ENCODE measurements at places on chromosomes 6 and 20.

DNA sequence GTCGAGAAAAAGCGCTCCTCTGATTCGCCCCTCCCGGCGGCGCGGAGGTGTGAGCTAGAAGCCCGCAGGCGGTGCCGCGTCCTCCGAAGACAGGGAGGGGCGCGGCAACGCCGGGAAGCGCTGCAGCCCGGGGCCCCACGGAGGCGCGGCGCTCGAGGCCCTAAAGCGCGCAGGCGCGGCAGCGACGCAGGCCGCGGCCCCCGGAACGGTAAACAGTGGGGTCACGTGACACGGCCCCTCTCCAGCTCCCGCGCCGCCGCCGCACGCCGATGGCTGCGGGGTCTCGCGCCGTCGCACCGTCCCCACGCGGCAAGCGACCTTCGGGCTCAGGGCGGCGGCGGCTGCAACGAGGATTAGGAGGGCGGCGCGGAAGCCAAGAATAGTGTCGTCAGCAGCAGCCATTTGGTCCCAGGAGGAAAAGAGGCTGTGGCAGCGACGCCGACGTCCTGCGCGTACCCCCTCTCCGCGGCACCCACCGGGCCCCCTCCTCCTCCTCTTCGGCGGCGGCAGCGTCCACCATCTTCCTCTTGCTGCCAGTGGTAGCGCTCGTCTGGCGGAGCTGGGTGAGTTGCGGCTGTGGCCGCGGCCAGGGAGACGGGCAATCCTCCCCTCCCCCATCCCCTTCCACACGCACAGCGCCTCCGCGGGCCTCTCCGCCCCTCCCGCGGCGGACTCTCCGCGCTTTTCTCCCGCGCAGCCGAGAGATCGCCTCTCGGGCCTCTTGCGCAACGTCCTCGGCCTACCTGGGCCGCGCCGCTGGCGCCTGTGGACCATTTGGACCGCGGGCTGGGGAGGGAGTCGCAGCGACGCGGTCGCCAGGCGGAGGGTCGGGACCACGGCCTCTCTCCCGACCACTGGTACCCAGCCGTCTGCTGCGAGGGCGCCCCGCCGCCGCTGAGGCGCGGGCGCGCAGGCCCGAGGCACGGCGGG is at the start of gene PHF3:
PHF3 (plus strand) TSS at position 215 of the 930 bp plus-strand sequence. CDS start 10,750 bp downstream, outside the sequence.
- no peak for DNase-seq

GRCh38 chr6:124775121-124775520 is 187.1 kb upstream of the RNF217 start:
- DNase-seq = no peak

- no peak for DNase-seq
Measured at GRCh38 chr6:152176268-152176667, 368.8 kb downstream of the ESR1 start.

DNA sequence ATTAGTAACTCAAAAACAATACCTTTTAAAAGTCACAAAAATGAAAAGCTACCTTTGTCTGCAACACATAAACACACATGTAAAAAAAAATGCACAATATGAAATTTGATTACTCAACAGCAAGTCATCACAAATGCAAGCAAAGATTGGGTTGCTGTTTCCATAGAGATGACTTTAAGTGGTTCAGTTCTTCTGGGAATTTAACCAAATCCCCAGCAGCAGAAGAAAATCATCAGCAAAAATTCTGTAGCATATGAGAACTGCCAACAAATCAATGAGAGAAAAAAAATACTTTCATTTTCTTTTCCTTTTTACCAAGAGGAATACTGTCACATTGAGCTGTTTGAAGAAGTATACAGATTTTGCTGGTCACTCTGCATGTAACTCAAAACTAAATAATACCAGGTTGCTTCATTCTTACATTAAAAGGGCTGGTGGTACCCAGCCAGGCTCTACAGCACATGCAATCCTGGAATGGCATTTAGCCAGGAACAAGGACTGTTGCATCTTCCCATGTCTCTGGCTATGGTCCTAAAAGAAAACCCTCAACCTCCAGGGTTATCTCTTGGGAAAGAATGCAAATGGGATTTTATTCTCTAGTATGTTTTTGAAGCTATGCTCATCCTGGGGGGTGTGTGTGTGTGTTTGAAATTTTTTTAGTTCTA is 158.3 kb downstream of the OPRM1 start:
- no peak for DNase-seq

DNA sequence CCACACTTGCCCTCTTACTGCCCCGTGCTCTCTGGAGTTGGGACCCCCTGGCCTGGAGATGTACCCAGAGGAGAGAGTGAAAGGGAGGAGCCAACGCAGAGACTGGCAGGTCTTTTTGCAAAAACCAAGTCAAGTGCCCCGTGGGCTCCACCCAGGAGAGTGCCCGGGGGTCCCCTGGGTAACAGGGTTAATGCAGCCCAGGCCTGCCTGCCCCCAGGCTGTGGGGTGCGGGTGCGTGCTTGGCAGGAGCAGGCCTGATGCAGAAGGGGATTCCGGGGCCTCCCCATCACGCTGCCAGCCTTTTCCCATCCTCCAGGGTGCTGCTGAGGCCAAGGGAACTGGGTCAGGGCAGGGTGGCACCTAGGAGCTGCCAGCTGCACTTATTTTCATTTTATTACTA is 184.4 kb downstream of the ERMARD start:
- DNase-seq = no peak

GRCh38 chr6:128882991-128883611 is at the start of gene LAMA2:
Gene LAMA2 (plus strand): TSS chr6:128883138. CDS start chr6:128883246, 108 bp downstream.
- DNase-seq = no peak

- DNase-seq = no peak
Measured at GRCh38 chr6:148837941-148838340, 91.1 kb downstream of the UST start.

DNA sequence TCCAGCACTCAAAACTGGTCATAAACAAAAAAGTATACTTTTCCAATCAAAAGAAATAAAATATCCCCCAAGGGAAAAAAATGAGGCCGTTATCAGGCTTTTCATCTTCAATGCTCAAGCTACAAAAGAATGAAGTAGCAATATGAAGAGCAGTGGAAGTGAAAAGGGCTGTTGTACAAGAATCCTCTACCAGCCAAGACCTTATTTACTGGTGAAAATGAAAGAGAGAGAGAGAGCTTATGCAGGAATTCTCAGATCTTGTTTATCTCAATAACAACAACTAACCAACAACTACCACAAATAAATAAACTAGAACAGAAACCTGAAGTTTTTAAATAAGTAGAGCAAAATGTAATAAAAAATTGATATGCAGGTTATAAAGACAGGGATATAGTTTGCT is 400.6 kb downstream of the HDGFL1 start:
- no peak for DNase-seq

- DNase-seq = no peak
Measured at GRCh38 chr20:40056171-40056570, 632.9 kb downstream of the MAFB start.

GRCh38 chr6:115137910-115138309 is 795.1 kb upstream of the HS3ST5 start:
- DNase-seq = no peak

DNA sequence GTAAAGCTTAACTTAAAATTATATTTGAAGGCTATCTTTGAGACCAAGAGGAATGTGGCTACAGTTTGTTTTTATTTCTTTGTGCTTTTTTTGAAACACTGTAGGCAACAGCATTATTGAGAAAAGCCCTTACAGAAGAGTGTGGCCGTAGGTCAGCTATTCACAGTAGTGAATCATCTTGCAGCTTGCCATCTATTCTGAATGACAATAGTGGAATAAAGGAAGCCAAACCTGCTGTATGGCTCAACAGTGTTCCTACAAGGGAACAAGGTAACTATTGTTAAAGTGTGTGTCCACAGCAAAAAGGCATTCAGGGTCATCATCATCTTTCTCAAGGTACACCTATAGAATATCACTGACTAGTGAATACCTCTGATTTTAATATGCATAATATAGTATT is 88.5 kb downstream of the KIZ start:
- no peak for DNase-seq

GRCh38 chr20:25548613-25549086 is 36.7 kb downstream of the NINL start:
- no peak for DNase-seq

- no peak for DNase-seq
Measured at GRCh38 chr6:140644017-140644416, 1269.6 kb upstream of the CITED2 start.

GRCh38 chr6:2680264-2680922 is 70.3 kb downstream of the MYLK4 start:
- no peak for DNase-seq

DNA sequence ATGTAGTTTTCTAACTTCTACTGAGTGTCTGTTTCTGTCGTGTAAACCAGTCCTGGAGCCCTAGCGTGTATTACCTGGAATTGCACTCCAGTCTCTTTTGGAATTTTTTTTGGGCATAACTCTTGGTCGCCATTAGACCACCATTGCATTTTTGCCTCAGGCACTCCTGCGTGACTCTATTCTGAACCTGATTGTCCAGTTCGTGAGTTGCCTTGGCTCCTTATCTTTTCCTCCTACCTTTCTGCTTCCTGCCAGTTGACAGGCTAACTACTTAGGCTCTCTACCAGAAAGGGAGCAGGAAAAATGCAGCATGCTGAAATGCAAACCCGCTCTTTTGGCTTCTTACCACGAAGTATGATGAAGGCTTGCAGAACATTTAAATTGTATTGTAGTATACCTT is 490.9 kb upstream of the SOX4 start:
- no peak for DNase-seq

DNA sequence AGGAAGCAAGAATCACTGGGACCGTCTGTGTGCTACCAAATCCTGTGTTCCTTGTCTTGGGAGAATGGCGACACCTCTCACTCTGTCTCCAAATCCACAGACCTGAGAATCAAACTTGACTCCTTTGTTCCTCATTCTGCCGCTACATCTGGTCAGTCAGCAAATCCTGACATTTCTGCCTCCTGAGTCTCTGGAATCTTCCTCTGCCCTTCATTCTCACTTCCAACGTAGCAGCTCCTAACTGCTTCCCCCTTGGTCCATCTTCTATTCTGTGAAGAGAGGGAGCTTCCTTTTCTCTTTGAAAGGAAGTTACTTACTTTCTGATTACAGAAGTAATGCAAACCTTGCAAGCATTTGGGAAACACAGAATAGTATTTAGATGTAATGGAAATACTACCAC is 37.7 kb downstream of the SYTL3 start:
- DNase-seq = no peak

GRCh38 chr20:64057628-64058498 is 5.1 kb upstream of the TCEA2 start:
- DNase-seq = no peak

DNA sequence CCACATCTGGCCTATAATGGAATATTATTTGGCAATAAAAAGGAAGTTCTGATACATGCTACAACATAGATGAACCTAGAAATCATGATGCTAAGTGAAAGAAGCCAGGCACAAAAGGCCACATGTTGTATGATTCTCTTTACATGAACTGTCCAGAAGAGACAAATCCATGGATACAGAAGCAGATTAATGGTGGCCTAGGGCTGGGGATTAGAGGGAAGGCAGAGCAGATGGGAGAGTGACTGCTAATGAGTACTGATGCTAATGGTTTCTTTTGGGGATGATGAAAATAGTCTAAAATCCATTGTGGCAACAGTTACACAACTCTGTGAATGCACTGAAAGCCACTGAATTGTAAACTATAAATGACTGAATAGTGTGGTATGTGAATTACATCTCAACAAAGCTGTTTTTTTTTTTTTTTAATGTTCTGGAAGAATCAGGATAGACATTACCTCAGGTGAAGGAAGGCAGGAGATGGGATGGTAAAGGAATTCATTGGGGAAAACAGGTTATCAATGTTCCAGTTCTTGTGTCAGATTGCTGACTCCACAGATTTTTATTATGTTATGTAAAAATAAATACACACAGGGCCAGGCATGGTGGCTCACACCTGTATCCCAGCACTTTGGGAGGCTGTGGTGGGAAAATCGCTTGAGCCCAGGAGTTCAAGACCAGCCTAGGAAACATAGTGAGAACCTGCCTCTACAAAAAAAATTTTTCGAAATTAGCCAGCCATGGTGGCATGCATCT is 8.9 kb upstream of the SOX12 start:
- DNase-seq = no peak

DNA sequence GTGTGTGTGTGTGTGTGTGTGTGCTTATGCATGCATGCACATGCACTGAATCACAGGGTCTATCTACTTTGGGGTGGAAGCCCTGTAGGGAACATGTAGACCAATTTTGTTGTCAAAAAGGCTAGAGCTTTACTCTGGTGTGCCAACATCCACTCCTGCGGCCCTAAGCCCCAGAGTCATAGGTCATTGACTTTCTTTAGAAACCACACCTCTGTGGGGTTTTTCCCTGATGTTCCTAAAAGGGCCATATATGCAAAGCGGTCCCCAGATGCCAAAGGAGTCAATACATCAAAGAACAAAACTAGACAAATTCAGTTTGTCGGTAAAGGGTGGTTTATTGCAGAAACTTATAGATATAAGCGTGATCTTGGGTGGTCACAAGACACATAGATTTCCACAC is 29.8 kb upstream of the SLC2A12 start:
- no peak for DNase-seq

DNA sequence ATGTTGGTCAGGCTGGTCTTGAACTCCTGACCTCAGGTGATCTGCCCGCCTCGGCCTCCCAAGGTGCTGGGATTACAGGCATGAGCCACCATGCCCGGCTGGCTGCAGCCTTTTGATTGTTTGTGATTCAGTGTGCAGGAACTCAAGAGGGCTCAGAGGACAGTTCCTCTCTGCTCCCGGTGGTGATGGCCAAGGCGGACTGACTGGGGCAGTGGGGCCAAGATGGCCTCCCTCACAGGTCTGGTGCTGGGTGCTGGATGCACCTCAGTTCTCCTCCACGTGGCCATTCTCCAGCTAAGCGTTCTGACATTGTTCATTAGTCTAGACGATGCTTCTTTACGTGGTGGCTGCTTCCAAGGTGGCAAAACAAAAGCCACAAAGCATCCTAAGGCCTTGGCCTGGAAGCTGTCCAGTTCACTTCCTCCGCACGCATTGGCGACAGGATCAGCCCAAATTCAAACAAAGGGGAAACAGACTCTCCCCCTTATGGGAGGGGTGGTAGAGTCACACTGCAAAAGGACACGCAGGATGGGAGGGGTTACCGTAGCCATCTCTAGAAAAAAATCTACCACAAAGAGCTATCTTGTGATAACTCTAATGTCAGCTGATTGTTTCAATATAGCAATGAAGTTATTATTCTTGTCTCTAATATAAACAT is 146.9 kb downstream of the FOXC1 start:
- no peak for DNase-seq

GRCh38 chr6:119313937-119314884 is 35.4 kb downstream of the MAN1A1 start:
- no peak for DNase-seq

DNA sequence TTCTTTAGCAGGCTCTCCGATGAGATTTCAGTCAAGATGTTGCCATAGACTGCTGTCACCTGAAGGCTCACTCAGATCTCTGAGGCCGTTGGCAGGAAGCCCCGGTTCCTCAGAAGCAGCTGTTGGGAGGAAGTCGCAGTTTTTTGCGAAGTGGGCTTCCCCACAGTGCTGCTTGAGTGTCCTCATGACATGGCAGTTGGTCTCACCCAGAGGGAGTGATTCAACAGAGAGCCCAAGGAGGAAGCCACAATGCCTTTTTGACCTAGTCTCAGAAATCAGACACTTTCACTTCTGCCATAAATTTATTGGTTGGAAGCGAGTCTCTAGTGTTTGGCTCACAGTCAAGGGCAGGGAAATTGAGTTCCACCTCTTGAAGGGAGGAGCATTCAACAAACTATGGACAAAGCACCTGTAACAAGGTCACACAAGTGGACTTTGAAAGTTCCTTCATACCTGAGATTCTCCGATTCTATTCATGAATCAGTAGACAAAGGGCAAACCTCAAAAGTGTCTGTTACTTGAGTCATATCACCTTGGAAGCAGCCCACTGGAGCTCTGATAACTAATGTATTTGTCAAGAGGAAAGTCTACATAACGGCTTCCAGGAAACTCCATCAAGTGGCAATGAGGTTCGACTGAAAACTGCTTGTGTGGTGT is 208.3 kb downstream of the TASP1 start:
- no peak for DNase-seq

Data from keratinocyte (primary cell).